ENCODE measurements at places on chromosomes 7 and 10.

DNA sequence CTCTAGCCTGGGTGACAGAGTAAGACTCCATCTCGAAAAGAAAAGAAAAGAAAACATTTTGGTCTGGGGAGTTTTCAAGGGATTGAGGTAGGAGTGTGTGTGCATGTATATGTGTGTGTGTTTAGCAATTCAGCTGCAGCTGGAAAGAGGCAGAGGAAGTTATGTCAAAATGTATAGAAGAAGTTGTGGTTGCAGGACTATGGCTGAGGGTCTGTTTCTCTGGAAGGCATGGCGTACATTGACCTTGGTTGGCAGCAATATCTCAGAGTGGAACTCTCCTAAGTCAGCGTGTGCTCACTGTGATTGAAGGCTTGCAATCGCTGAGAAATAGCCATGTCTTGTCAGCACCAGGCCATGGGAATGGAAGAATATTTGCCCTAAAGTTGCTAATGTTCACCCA lies 28.6 kb upstream of the RHBDD2 start:
- no peak for DNase-seq

DNA sequence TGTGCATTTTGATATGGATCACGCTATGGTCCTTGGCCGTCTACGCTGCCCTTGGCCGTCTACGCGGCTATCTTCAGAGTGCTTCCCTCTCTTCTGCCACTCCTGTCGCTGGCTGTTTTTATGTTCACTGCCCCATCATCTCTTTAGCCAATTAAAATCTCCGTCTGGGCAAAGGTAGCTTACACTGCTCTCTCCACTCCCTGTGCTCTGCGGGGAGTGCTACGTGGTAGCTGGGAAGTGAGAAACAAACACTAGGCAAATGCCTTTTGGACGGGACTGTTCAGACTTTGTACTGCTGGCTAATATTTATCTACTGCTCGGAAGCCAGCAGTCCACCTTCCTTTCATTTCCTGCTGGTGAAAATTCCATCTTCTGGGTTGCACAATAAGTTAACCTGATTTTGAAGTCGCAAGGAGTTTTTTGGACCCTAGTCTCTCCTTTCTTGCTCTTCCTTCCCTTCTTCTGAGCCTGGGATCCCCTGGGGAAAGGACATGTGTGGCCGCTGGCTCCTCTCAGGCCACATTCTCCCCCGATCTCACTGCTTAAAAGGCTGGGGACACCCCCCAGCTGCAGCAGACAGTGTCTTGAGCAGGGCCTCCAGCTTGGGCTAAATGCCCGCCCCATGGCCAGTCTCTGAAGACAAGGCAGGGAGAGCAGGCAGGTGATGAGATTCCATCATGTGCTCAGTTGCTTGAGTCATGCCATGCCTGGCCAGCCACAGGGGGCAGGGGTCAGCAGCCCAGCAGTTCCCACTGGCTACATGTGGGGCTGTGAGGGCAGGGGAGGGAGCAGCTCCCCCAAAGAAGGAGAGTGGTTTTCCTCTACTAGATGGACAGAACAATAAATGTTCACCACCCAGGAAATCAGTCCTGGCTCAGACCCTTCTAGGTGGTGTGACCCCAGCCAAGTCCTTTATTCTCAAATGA lies 25.5 kb upstream of the RBM33 start:
- no peak for DNase-seq

GRCh38 chr10:62689712-62690111 lies 114.8 kb upstream of the ADO start:
- no peak for DNase-seq

DNA sequence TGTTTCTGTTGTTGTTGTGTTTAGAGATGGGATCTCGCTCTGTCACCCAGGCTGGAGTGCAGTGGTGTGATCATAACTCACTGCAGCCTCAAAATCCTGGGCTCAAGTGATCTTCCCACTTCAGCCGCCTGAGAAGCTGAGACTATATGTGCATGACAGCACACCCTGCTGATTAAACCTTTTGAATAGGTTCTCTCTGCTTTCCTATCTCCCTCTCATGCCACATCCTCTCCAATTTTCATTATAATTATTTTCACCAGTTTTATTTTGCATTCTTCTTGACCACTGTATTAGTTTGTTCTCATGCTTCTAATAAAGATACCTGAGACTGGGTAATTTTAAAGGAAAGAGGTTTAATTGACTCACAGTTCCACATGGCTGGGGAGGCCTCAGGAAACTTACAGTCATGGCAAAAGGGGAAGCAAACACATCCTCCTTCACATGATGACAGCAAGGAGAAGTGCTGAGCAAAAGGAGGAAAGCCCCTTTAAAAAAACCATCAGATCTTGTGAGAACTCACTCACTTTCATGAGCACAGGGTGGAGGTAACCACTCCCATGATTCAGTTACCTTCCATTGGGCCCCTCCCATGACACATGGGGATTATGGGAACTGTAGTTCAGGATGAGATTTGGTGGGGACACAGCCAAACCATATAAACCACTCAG lies 12.9 kb downstream of the AGK start:
- no peak for DNase-seq

GRCh38 chr10:129593953-129594352 lies 126.9 kb downstream of the MGMT start:
- DNase-seq = no peak

GRCh38 chr10:12876266-12876665 lies 125.2 kb downstream of the CCDC3 start:
- no peak for DNase-seq

GRCh38 chr10:109487691-109488090 lies 435.6 kb downstream of the XPNPEP1 start:
- DNase-seq = no peak

DNA sequence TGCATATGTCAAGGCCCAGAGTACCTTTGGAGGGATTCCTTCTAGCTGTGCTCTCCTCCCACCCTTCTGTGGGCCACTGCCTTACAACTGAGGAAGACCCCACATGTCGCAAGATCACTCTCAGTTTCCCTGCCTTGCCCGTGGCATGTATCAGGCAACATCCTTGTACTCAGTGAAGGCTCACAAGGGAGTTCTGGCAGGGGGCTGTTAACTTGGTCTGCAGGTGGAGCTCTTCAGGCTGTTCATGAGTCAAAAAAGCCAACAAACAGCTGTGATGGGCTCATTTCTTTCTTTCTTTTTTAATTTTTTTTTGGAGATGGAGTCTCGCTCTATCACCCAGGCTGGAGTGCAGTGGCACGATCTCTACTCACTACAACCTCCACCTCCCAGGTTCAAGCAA lies 513.0 kb upstream of the ANKRD30A start:
- DNase-seq = no peak

- DNase-seq = no peak
These were observed 43.0 kb downstream of the SCRN1 start for GRCh38 chr7:29946428-29947186.

DNA sequence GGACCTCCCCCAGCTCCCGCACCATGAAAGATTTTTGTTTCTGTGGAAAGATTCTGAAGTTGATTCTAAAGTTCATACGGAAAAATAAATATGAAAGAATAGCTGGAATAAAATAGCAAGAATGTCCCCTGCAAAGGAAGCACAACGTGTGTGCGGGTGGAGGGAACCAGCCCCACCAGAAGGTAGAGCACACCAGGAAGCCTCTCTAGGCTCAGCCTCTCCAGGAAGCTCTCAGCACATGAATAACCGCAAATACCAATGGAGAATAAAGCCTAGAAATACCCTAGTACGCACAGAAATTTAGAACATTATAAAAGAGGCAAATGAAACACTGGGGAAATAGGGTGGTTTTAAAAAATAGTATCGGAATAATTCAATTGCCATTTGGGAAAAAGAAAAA lies 24.6 kb upstream of the FAM170B start:
- no peak for DNase-seq

- no peak for DNase-seq
These were observed 44.4 kb downstream of the JAKMIP3 start for GRCh38 chr10:132110111-132110521.

DNA sequence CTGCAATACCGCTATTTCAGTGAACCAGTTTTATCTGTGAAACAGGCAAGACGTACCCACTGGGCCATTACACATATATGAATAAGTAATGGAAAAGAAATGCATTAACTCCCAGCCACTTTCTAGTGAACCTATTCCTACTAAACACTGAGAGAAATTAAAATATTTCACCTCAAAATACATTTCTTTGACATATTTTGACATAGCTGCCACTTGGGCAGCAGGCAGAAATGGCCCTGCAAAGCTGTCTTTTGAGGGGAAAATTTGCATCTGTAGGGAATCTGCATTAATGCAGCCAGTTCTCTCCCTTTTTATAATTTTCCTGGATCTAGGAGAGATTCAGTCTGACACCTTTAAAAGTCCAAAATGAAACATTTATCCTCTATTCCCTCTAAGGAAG lies 714.8 kb upstream of the POM121L12 start:
- no peak for DNase-seq

Data from effector CD4-positive, alpha-beta T cell (primary cell).